ENCODE measurements at places on chromosomes 16 and 17.
A peak's percentile ranks its signal among the peaks of the same experiment; 100 is the strongest.

GRCh38 chr16:49588729-49589384, 215.3 kb downstream of the C16orf78 start:
- DNase-seq = no peak

DNA sequence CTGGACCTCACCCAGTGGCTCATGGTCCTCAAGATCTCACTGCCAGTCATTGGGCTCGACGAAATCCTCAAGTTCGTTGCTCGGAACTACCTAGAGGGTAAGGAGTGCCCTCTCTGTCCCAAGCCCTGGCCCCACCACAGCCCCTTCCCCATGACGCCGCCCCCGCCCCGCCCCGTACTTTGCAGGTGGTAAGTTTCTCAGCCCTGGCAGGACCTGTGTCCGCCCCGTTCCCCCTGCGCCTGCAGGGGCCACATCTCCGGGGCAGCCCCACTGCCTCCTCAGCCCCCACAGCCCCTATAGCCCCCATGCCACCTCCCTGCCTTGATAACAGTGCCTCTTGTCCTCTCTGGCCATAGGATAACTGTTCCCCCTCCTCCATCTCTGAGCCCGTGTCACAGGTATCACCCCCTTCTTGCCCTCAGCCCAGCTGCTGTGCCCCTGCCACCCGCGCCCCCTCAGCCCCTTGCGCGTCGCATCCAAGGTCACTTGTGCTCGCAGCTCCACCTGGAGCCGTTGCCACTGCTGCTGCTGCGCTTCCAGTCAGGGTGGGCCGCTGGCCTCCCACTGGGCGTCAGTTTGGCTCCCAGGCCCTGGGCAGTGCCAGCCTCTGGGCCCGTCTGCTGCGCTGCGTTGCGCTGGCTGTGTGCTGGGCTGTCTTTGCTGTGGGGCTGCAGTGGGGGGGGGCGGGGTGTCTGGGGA, 21.5 kb downstream of the RABEP2 start:
- DNase-seq = no peak

- no peak for DNase-seq
These were observed 197.9 kb upstream of the CDH11 start for GRCh38 chr16:65319621-65320231.

DNA sequence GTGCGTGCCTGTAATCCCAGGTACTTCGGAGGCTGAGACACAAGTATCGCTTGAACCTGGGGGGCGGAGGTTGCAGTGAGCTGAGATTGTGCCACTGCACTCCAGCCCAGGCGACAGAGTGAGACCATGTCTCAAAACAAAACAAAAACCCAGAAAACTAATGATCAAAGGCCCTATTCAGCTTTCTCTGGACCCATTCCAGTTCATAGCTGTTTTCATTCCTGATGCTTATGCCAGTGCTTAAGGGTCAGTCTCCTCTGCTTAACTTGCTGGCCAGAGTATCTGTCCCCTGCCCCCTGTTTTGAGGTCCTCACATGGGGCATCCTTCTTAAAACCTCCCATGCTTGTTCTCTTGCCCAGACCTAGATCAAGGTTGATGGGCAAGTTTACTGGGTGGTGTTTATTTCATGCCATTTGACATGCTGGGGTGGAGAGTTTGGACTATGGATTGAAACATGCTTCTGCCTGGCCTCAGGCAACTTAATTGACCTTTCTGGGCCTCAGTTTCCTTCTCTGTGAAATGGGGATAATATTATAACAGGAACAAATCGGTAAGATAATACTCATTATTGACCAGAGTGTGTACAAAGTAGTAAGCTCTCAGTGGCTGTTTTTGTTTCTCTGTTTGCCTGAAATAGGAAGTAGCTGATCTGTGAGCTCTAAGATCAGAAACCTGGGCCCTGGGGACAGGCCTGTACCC, 369.8 kb downstream of the CPPED1 start:
- DNase-seq = no peak

GRCh38 chr17:67659028-67659427, 58.7 kb upstream of the NOL11 start:
- DNase-seq = no peak

DNA sequence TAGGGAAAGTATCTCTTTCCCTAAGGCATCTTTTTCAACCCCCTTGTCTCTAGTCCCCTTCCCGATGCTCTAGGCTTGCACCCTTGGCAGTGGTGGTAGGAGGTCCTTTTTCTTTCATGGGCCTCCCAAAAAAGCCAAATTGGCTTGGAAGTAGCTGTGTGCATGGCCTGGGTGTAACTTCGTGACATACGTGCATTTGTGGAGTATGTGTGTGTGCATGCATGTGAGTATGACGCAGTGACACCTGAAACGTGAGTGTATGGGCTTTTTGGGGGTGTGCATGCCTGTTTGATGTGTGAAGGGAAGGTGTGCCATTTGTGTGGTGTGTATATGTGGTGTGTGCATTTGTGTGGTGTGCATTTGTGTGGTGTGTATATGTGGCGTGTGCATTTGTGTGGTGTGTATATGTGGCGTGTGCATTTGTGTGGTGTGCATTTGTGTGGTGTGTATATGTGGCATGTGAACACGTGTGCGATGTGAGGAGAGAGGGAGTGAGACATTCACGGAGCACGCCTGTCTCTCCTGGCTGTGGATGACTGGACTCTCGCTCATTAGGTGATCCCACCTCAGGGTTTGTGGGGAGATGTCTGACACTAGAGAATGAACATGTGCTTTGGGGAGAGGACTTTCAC, 15.7 kb downstream of the IGFBP4 start:
- peak; percentile 45 for DNase-seq

- no peak for DNase-seq
These were observed 4.6 kb upstream of the NPIPB2 start for GRCh38 chr16:11946433-11946832.

DNA sequence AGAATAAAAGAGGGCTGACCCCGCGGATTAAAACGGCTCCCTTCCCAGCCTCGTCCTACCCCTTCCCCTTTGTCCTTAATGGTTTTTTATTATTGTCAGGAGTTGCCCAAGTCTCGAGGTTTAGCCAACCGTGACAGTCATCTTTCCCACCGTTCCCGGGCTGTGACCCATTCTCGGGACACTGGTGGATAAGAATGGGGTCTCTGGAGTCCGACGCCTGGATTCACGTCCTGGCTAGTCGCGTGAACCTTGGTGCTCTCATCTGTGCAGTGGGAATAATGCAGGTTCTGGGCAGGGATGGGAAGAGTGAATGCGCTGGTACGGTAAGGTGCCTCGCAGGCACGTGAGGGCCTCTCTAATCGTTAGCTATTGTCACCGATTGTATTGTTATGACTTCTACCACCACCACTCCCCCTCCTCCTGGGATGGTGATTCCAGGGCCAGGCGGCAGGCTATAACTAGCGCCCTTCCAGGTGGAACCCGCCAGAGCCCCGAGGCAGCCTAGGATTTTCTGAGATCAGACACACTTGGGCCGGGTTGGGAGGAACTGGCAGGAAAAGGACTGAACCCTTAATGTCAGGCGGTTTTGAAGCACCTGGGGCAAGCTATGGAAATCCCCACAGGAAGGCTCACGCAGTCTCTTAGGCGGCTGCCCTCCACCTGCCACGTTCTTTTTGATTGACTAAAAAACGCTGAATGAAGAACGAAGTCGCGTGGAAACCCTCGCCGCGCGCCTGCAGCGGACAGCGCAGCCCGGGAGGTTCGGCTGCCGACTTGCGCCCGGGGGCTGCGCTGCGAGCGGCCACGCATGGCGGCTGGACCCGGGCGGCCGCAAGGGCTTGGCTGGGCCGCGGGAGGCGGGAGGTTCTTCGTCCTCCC, 2.7 kb downstream of the HS3ST3B1 start:
- DNase-seq = no peak

DNA sequence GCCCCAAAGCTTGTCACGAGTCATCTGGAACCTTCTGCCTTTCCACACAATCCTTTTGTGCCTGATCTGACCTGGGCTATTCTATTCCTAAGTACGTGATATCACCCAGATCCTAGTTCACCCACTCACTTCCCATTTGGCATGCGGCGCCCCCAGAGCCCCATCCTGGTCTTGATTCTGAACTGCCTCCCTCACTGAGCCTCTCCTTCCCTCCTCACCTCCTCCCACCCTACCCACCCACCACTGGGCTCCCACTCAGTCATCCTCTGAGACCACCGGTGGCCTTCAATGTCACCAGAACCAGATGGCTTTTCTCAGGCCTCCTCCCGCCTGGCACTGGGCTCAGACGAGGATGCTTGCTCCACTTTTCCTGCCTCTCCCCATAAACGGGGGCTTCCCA, 18.5 kb downstream of the WDR45B start:
- no peak for DNase-seq

DNA sequence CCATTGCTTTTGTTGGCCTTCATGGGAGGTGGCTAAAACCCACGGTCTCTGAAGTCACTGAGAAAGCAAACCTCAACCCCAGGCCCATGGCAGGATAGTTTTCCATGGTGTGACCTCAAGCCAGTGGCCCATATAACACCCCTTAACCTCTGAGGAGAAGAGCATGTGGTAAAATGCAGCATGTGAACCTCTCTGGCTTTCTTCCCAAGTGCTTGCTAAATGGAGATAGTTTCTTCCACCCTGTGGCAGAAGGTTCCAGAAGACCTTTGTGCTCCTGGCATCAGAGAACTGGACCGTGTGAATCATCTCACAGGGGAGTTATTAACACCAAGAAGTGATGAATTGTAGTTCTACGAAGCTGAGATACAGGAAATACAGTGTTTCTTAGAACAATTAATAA, 47.3 kb downstream of the MYOCD start:
- peak; percentile 19 for DNase-seq

- DNase-seq = no peak
These were observed 25.3 kb downstream of the IKZF3 start for GRCh38 chr17:39838784-39839183.

GRCh38 chr17:39271546-39271945, 45.8 kb upstream of the STAC2 start:
- DNase-seq = peak; percentile 89

GRCh38 chr17:50267074-50267841, 7.0 kb upstream of the TMEM92 start:
- DNase-seq = peak; percentile 60

- no peak for DNase-seq
These were observed 179.2 kb downstream of the MAP2K6 start for GRCh38 chr17:69593716-69594115.

- DNase-seq = no peak
These were observed 2.4 kb upstream of the USP36 start for GRCh38 chr17:78842881-78843565.

DNA sequence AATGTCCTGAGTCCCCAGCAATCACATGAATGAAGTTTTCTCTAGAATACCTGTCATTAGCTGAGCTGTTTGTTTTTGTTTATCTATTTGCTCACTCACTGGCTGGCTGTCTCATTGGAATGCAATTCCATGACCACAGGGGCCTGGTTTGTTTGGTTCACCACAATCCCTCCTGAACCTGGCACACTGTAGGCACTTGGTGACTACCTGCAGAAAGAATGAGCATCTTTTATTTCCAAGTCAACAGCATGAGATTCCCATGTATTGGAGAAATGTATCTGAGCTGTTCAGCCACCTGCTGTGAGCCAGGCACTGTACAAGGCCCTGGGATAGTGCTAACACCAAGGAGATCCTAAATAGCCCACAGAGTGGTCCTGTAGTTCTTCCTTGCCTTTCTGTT, 345.1 kb downstream of the XYLT1 start:
- no peak for DNase-seq

- peak; percentile 64 for DNase-seq
These were observed 64.8 kb upstream of the ADAMTS18 start for GRCh38 chr16:77499373-77500285.

GRCh38 chr16:30184096-30184890, 891 bp downstream of the CORO1A start:
- DNase-seq = no peak

DNA sequence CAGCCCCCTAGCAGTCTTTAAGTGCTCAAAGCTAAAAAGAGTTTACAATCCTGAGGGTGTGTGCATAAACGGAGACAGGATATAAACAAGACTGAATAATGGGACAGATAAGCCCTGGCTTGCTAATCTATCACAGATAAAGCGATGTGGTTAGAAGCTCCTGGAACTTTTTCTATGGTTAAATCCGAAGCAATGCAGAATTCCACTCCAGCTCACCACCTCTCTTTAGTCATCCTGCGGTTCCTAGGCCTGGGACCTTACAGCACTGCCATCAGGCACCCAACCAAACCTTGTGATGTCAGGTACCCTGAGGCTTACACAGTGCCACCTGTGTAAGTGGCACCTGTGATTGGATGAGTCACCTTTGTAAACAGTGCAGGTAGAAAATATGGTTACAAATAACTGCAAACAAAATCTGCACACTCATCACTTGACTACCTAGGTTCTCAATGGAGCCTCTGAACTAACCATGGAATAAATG, 31.5 kb upstream of the B4GALNT2 start:
- DNase-seq = no peak

DNA sequence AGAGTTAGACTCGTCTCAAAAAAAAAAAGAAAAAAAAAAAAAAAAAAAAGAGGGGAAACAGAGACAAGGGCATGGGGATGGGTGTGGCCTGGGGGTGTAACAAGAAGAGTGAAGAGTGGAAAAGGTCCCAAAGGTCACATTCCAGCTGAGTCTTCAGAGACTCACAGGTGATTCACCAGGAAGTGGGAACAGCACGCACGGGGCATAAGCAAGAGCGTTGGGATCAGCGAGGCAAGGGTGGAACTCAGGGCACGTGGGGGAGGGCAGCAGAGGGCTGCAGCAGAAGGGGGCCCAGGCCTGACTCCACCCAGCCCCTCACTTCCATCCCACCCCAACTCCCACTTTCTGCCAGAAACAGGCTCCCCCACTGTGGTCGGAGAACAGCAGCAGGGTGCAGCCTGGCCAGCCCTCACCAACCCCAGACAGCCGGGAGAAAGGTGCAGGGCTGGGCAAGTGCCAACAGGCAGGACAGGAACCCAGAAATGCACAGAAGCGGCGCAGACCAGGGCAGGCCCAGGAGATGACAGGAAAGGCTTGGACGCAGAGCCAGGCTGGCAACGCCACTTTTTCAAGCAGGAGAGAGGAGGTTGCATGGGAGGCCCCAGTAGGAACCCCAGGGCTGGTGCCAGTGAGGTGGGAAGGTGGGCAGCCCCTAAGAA, 3.3 kb downstream of the MEAK7 start:
- DNase-seq = no peak

DNA sequence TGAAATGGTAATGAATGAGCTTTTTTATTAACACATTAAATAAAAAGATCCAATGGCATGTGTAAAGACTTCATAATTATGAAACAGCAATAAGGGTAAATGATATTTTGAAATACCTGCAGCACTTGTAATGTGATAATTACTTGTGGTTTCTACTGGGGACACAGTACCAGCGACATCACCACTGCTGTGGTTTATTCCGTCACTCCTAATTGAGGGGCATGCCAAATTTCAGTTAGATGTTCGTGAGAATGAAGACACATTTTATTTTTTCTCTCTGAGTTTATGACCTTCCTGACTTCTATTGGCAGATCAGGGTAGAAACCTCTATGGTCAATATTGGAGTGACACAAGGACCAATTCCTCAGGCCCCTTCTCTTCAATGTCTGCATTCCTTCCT, 131.9 kb upstream of the XYLT1 start:
- DNase-seq = no peak

- no peak for DNase-seq
These were observed 29.2 kb upstream of the C16orf78 start for GRCh38 chr16:49344401-49344800.

- DNase-seq = peak; percentile 94
These were observed 14.0 kb upstream of the SPHK1 start for GRCh38 chr17:76370261-76370993.

Data from fibroblast of gingiva (primary cell).